ENCODE measurements at places on chromosomes 12 and 14.
A peak's percentile ranks its signal among the peaks of the same experiment; 100 is the strongest.

DNA sequence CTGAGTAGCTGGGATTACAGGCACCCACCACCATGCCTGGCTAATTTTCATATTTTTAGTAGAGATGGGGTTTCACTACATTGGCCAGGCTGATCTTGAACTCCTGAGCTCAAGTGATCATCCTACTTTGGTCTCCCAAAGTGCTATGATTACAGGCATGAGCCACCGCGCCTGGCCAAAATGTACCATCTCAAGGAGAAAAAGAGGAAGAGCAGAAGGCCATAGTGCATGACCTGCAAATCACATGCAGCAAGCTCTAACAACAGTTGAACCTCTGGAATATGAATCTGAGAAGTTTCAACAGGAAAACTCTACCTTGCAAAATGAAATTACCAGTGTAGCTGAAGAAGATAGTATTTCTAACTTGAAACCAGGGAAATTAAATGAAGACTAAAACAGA, 17.1 kb upstream of the SERPINA1 start:
- DNase-seq: no peak

DNA sequence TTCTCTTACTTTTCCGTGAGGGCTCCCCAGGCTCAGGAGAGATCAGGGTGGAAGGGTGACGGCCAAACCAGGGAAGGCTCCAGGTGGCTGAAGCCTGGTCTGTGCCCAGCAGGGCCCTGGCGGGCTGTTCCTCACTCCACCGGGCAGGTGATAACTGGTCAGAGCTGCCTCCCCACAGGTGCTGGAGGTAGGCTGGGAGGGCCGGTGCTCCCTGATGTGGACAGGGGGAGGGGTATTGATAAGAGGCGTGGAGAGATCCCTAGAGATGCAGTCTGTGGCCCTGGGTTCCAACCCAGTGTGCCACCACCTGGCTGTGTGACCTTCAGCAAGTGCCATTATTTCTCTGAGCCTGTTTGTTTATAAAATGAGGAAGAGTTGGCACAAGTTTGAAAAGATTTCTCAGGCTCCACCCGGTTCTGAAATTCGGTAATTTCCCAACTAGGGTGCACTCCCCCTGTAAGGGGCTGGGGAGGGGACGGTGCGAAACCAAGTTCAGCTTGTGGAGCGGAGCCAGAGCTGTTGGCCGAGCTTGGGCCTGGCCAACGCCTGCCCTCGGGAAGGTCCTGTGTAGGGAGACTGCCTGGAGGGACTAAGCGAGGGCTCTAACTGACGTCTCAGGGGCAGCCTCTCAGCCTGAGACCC, 1.0 kb upstream of the NR4A1 start:
- no peak for DNase-seq

DNA sequence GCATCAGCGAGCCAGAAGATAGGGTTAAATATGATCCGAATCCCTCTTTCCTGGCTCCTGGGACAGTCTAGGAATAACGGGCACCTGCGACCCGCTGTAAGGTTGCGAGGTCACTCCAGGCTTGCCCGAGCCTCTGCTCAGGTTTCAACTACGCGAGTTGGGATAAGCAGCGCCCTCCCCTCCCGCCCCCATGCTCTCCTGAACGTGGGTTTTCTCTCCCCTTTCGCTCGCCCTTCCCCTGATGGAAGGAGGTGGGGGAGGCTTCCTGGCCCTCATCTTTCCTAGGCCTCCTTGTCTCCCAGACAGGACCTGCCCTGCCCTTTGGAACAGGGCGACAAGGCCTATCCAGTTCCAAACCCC, 753 bp upstream of the ATP5MC2 start:
- DNase-seq: peak; percentile 81

GRCh38 chr12:129150721-129151120, 297.4 kb downstream of the GLT1D1 start:
- DNase-seq: no peak

DNA sequence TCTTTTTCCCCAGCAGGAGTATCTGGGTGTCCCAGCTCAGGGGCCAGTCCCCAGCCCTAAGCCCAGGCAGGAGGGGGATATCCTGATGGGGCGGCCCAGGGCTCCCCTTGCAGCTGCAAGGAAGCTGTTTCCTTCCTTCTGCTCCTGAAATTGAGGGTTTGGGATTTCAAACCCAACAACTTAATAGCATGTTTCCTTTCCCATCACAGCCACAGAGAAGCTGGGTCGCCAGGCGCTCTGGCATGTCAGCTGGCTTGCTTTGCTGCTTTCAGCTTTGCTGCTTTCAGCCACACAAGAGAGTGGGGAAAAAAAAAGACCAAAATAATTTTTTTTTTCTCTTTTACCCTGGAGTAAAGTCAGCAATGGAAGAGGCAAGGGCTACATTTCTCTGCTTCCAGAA, 30.0 kb downstream of the HVCN1 start:
- peak; percentile 64 for DNase-seq

DNA sequence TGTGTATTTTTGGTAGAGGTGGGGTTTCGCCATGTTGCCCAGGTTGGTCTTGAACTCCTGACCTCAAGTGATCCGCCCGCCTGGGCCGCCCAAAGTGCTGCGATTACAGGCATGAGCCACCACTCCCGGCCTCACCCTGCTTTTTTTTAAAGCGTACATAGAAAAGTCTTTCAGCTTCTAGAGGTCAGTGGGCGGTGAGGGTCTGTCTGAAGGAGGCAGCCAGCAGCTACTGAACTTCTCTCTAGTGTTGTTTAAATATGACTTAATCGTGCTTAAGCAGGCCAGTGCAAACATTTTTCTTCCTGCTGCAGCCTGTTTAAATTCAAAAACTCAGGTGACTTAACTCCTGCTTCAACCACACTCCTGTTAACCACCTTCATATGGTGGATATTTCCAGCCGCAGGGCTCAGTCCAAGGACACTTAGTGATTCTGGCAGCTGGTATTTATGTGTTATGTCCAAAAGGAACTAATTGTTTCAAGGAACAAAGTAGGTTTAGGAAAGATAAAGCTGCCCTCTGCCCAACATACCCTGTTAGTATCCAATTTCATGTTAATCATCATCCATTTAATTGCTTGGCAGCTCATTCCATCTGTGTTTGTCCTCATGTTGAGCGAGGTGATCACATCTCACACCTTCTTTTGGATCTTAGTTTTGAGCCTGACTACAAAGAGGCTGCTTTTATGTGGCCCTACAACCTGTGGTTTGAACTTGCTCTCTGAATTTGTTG, 2.0 kb downstream of the PRKAB1 start:
- DNase-seq: no peak

- DNase-seq: no peak
Observed at GRCh38 chr14:90523544-90523943, 126.7 kb downstream of the CALM1 start.

DNA sequence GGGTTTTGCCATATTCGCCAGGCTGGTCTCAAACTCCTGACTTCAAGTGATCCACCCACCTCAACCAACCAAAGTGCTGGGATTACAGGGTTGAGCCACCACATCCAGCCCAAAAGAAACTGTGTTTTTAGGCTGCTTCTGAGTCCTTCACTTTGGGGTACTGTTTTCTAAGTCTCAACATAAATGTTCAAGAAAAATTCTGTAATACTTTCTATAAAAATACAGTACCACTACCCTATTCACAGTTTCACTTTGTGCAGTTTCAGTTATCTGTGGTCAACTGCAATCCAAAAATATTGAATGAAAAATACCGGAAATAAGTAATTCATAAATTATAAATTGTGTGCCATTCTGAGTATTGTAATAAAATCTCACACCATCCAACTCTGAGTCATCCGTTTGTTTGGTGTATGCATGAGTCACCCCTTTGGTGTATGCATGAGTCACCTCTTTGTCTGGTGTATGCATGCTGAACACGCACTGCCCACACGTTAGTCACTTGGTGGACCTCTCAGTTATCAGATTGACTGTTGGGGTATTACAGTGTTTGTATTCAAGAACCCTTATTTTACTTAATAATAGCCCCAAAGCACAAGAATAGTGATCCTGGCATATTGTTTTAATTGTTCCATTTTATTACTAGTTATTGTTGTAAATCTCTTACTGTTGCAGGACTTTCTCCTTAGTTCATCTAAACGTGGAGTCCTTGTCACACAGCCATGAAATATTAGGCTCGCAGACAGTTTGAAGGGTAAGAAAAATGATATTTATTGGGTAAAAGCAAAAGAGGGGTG, 190.2 kb downstream of the FSCB start:
- DNase-seq: no peak

GRCh38 chr12:101969-102878, 35.7 kb downstream of the IQSEC3 start:
- no peak for DNase-seq

DNA sequence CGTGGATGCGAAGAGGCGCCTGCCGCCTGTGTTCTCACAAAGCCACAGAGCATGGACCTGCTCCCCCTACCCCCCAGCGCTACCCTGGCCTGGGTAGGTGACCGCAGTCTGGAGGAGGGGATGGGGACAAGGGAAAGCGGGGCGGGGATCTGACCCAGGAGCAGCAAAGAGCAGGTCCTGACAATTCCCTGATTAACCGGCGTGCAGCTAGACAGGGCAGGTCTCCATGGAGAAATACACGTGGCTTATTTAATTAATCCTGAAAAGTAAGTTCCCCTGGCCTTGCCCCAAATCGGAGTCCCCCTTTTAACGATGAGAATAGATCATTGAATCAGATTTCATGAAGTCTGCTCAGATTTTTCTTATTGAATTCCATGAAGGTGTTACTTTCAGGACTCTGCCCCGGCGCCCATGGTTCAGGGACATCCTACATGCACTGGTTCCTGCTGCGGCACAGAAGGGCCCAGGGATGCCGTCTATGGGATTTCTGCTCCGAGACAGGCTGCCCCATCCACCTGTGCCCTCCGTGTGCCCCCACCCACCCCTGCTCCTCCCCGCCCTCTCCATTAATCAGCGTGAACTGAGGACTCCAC, 251.0 kb upstream of the SFSWAP start:
- DNase-seq: no peak

GRCh38 chr14:88194531-88194930, 128.5 kb downstream of the KCNK10 start:
- no peak for DNase-seq

- no peak for DNase-seq
Observed at GRCh38 chr12:105378911-105379310, 48.4 kb downstream of the C12orf75 start.

DNA sequence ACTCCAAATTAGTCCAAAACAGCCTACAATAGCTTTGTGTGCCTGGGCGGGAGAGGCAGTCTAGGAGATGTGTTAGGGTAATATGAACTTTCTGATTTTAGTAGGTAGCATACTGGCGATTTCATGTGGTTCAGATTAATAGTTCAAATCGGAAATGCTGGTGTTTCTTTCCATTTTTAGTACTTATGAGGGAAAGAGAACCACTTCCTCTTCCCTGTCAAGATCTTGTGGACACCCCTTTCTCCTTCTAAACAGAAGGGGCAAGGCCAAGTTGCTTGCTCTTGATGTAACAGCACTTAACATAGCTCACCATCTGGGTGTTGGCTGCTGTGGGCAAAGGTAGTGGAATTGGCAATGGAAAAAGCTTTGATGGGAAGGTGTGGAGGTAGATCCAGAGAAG, 32.2 kb upstream of the IGF1 start:
- no peak for DNase-seq

DNA sequence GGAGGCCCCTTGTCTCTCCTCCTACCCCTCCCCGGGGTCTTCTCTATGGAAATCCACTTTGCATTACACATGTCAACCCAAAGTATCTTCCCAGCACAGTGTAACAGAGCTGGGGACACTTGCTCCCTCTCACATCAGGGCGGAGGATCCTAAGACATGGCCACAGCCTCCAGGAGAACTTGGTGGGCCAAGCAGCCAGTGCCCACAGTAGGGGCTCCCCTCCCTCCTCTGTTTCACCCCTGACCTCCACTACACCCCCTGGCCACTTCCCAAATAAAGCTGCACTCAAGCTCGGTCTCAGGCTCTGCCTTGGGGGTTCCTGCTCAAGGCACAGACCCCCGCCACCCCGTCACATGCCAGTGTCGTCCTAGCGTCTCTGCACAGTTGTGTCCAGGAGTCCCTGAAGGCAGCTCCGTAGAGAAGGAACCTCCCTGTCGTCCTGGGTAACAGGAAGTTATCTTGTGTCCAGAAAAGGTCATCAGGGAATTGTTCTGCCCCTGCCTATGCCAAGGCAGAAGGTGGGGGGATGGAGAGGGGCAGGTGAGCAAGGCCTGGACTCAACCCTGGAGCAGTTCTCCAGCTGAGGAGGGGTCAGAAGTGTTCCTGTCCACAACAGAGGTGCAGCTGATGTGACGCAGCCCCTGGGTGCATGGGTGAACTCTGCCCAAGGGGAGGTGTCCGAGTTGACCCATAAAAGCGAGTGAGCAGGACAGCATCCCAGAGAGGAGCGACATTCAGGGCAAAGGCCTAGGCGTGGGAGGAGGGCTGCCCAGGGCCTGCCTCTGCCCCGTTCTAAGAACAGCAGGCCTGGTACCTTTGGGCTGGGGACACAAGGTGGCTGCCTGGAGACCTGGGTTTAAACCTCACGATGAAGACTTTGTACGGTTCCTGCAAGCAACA, 25.5 kb downstream of the DIO3 start:
- DNase-seq: no peak

- DNase-seq: no peak
Observed at GRCh38 chr12:85575120-85576096, 260.8 kb downstream of the RASSF9 start.

- DNase-seq: no peak
Observed at GRCh38 chr14:26113911-26114640, 483.8 kb downstream of the NOVA1 start.

- no peak for DNase-seq
Observed at GRCh38 chr14:44778604-44779003, 183.1 kb downstream of the KLHL28 start.

DNA sequence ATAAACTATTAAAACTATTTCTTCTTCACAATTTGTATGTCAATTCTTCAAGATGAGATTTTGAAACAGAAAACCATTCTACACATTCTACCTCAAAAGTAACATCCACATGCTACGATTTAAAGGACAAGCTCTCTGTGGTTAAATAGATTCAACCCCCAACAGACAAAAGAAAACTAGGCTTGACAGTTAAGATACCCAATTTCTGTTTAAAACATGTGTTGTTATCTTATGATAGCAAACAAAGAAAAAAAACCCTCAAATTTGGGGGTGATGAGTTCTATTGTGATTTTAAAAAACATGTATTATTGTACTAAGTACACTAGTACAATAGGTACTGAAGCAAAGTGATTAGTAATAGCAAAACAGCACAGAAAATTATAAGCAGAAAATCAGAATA, 33.8 kb downstream of the ATF7 start:
- no peak for DNase-seq

- DNase-seq: no peak
Observed at GRCh38 chr14:44898551-44898950, 63.2 kb downstream of the KLHL28 start.

DNA sequence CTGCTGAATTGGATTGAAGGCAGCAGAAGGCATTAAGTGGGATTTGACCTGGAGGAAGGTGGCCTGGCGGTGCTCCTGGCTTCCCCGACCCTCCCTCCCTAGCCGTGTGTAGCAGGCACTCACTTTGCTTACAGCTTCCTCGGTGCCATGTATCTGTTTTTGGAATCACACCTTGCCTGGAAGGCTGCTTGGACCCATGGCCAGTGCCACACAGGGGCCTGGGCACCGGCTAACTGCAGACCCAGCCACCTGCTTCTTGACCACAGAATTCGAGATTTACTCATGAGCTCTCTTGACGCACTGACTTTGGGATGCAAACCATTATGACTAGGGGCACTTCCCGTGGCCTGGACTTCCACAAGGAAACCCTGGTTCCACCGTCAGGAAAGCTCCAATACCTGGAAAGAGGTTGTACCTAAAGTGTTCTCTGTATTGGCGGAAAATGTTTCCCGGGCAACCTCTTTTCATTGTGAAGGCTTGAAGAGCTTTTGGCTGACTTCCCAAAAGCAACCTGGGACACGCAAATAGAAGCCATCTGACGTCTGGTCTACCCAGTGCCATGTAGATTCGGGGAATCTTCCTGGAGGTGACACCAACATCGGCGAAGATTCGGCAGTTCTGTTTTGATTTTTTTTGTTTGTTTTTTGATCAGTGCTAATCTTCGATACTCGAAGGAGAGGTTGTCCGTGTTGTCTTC, 125.6 kb upstream of the RTL1 start:
- peak; percentile 31 for DNase-seq

All from left hindlimb (tissue), 1 donor.